CD4-positive, alpha-beta T cell treated with Interleukin-21 for 1 hour (primary cell): ENCODE measurements at places on chromosomes 12 and 14.

- DNase-seq, result no peak
These were observed 29.1 kb upstream of the KCNK10 start for GRCh38 chr14:88351966-88352691.

DNA sequence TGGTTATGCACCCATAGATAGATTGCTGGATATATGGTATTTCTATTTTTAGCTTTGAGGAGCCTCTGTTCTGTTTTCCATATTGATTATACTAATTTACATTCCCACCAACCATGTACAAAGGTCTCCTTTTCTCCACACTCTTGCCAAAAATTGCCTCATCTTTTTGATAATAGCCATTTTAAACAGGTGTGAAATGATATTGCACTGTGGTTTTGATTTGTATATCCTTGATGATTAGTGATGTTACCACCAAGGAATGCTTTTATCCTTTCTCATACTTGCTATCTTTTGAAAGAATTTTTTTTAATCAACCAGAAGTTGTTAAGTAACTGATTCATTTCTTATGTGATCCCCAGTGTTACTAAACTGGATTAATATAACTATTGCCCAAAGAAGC is 60.0 kb downstream of the BBS10 start:
- DNase-seq, result no peak

- no peak for DNase-seq
These were observed 52.9 kb downstream of the GNS start for GRCh38 chr12:64706306-64706705.

- no peak for DNase-seq
These were observed 16.4 kb upstream of the ARID4A start for GRCh38 chr14:58281969-58282368.

GRCh38 chr14:55277972-55278740 is 6.9 kb downstream of the FBXO34 start:
- no peak for DNase-seq

- DNase-seq, result no peak
These were observed 107.4 kb downstream of the DICER1 start for GRCh38 chr14:95049952-95050351.

DNA sequence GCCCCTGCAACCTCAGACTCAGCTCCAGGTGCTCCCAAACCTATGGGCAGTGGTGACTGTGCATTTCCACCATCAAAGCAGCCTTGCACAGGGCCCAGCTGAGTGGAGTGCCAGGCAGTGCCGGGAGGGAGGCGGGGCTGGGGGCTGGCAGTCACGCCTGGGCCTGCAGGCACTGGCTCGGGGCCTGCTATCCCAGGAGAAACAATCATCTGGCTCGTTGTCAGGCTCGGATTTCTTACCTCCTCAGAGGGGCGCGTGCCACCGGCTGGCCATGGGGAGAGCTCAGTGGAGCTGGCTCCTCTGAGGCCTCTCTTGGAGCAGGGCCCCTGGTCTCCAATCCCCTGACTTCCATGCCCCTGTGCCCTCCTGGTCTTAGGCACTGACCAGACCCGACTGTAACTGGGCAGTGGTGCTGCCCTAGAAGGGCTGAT is 20.2 kb upstream of the PPP1R13B start:
- DNase-seq, result no peak

DNA sequence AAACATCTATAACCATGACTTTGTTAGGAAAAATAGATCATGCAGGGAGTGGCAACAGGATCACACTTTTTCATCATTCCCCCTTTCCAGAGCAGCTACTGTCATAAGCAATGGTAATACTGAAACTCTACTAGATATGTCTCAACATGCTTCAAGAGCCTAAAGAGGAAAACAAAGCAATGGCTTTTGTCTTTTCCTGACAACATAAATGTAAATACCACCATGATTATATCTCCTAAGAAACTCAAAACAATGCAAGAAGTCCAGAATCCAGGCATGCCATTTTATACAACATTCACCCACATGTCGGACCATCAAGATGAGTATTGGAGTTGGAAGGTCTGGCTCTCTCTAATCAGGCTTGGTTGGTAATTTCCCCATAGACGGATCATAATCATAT is 78.7 kb downstream of the KIF21A start:
- DNase-seq, result no peak

- DNase-seq, result no peak
These were observed 37.2 kb downstream of the IFNG start for GRCh38 chr12:68122236-68122920.

DNA sequence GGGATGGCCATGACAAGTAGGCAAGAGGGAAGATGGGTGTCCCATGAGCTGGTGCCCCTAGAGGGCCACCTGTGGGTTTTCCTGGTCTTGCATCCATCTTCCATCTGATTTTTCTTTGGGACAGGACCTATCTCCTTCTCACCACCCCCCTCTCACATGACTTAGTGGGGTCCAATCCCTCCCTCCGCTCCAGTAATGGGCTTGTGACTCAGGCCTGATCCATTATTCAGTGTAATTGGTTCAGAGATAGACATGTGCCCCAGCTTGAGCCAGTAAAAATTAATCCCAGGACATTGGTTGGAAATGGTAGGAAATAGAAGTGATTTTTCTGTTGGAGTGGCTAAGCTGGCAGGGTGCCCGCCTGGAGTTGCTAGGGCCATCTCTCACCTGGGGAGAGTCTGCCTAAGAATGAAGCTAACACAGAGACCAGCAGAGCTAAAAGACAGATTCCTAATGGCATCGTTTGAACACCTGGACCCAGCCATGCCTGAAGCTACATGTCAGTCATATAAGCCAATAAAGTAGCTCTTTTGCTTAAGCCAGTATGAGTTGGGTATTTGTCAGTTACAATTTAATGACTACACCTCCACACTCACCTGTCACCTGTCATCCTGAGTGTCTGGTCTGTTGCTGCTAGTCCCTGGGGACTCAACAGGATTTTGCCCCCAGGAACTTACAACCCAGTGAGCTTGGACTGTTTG is 14.7 kb downstream of the RASAL1 start:
- DNase-seq, result no peak

DNA sequence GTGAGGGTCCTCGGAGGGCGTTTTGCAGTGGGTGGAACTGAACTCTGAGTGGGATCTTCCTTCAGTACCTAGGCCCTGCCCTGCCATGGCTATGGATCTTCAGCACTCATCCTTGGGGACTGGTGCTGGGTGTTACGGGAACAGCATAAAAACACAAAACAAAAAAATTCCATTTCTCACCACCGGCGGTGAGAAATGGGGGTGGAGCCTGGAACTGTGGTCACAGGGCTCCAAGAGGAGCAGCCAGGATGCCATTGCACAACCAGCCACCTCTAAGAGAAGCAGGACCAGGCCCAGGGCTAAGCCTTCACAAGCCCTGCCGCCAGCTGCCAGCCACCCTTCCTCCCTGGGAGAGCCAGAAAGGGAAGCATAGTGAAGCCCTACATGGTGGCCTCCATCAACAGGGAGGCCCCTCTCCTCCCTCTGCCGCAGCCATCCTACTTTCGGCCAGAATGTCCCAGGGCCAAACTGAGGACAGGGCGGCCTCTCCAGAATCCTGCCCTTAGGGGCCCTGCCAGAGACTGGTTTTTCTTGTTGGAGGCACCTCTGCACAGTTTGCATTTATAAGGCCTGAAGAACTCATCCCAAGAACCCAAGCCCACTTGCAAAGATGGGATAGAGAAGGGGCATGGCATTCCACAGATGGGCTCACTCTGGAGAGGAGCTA is 76.5 kb downstream of the VCPKMT start:
- DNase-seq, result peak; percentile 21

DNA sequence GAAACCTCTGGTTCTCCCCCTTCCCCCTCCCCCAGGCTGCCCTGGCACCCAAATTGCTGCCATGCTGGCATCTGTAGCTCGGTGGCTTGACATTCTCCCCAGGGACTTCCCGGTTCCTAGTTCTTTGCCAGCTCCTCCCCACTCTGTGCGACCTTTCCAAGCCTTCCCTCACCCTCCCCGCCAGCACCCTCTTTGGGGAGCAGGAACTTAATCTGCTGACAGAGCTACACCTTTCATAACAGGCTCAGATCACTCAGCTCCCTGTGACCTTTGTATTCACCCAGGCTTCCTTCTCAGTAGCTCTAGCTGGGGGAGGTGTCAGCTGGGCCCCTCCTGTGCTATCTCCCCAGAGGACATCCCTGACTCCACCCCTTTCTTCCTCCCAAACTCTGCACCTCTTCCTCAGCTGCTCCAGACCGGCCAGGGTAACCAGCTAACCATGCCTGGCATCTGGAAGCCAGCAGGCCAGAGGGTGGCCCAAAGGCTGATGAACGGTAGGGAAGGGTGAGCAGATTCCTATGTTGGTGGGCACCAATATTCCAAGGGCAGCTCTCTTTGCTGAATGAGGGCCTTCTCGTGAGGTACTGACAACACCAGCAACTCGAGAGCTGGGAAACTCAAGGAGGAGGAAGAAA is 1.8 kb upstream of the COX14 start:
- no peak for DNase-seq

DNA sequence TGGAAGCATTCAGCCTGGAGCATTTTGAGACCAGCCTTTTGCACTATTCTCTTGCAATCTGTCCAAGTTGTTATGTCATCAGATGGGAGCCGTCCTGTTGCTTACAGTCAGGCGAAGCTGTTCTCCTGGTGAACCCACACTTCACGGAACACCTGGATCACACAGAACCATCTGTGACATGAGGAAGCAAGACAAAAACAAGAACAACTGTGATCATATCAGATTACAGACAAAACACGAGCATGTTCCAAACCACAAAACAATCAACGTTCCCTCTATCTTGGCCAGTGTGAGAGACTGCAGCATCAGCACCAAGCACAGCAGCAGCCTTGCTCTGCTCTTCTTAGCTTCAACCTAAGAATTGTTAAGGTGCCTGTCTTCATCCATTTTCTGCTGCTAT is 180.5 kb upstream of the SFSWAP start:
- DNase-seq, result no peak

DNA sequence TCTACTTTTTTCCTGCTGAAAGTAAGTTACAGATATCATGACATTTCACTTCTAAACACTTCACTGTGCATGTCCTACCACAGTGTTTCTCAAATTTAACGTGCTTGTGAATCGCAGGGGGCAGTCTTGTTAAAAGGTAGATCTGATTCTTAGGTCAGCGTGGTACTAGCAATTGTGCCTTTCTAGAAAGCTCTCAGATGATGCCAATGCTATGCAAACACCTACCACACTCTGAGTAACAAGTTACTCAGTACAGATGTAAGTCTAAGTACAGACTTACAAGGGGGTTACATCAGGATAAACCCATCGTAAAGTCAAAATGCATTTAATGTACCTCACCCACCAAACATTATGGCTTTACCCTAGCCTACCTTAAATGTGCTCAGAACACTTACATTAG is 22.4 kb downstream of the TM7SF3 start:
- DNase-seq, result no peak

DNA sequence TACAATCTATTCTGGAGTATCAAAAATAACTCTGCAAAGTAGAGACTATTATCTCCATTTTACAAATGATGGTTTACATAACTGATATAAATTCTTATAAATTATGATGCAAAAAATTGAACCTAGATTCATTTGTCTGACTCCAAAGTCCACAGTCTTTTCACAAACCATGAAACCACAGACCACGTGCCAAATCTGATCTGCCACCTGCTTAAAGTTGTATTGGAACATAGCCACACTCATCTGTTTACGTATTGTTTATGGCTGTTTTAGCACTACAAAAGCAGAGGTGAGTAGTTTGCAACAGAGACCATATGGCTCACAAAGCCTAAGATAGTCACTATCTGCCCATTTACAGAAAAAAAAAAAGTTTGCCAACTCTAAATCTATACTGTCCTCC is 105.3 kb downstream of the KCNH5 start:
- DNase-seq, result no peak

- DNase-seq, result no peak
These were observed 113.7 kb upstream of the RTL1 start for GRCh38 chr14:101017209-101017608.

GRCh38 chr12:7645395-7646177 is 20.1 kb downstream of the APOBEC1 start:
- peak; percentile 60 for DNase-seq

GRCh38 chr14:60721326-60722106 is 2.6 kb downstream of the SIX4 start:
- DNase-seq, result peak; percentile 17

GRCh38 chr14:56137849-56138248 is 19.6 kb downstream of the PELI2 start:
- no peak for DNase-seq

DNA sequence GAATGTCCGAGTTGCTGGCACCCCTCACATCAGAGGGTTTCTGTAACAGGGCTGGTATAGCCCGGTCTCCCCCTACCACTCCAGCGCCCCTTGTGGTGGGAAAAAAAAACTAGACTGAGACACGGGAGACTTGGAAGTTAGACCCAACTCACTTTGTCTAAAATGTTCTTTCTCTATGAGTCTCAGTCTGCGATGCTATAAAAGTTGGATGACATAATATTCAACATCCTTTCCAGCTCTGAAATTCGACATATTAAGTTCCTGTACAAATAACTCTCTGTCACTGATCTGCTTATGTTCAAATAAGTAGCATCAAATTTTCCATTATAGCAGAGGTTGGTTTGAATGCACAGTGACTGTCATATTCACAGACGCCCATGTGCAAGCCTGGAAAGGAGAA is 25.7 kb upstream of the TC2N start:
- peak; percentile 39 for DNase-seq

GRCh38 chr12:59689776-59690175 is 93.9 kb downstream of the SLC16A7 start:
- no peak for DNase-seq

DNA sequence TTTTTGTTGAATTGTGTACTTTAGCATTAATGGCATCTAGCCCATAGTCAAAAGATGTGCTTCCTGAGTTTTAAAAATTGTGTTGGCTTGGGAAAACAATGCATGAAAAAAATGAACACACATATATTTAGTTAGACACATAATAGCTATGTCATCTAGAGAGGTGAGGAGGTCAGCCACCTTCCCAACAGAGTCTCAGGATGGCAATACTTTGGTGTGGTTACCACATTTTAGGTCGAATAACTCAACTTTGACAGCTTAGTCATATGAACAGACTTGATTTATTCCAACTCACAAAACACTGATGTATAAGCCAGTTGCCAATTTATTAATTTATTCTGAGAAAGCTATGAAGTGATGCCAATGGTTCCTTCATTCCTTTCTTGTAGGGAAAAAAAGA is 114.0 kb downstream of the ETNK1 start:
- DNase-seq, result no peak

DNA sequence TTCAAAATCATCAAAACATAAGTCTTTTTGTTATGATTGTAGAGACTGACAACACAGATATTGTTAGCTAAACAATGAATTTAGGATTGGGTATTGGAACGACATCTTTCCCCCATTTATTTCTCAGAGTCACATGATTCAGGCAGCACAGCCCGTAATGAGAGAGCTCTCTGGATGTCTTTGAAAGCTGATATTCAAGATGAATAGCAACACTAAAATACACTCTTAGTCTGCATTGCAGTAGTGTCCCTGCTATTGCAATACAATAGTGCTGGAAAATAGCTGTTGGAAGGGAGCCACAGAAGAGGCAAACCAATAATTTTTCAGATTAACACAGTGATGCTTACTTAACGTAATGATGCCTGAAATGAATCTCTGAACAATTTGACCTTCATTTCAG is 9.9 kb downstream of the GTSF1 start:
- no peak for DNase-seq

- DNase-seq, result no peak
These were observed 699.9 kb downstream of the C12orf50 start for GRCh38 chr12:87329076-87329863.

GRCh38 chr12:67618303-67618702 is 30.2 kb upstream of the DYRK2 start:
- no peak for DNase-seq

GRCh38 chr12:24534622-24535021 is 414.3 kb downstream of the BCAT1 start:
- no peak for DNase-seq

GRCh38 chr12:5369298-5369697 is 62.6 kb upstream of the NTF3 start:
- DNase-seq, result no peak
